Activated naive CD8-positive, alpha-beta T cell treated with anti-CD3 and anti-CD28 coated beads, Interleukin-2, amount 50 U/mL, for 24 hours (primary cell): ENCODE measurements at places on chromosomes 2 and 18.

DNA sequence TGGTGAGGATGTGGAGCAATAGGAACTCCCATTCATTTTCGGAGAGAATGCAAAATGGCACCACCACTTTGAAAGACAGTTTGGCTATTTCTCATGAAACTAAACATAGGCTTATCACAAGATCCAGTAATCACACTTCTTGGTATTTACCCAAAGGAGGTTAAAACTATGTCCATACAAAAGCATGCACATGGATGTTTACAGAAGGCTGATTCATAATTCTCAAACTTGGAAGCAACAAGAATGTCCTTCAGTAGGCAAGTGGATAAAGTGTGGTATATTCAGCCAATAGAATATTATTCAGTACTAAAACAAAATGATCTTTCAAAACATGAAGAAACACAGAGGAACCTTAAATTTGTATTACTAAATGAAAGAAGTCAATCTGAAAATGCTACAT, 440.6 kb downstream of the FBXO15 start:
- no peak for DNase-seq

GRCh38 chr18:44897816-44898215, 217.1 kb downstream of the SETBP1 start:
- no peak for DNase-seq

GRCh38 chr18:48540251-48541025, 1.6 kb downstream of the CTIF start:
- DNase-seq: peak; percentile 39

DNA sequence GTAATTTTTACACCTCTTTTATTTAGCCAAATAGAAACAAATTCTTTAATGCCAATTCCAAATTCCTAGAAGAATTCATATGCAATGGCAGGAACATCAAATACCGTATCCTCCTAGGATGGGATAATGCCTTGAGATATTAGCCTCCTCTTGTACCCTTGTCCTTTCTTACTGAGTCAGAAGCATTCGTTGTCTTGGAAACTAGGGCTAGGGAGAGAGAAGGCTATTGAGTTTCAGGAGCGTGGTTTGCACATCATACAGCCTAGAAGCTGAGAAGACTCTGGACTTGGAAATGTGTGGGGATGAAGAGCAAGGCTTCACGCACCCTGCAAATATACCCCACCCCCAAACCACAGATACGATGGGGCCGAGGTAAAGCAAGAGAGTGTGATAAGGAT, 300.7 kb downstream of the SP3 start:
- DNase-seq: no peak

DNA sequence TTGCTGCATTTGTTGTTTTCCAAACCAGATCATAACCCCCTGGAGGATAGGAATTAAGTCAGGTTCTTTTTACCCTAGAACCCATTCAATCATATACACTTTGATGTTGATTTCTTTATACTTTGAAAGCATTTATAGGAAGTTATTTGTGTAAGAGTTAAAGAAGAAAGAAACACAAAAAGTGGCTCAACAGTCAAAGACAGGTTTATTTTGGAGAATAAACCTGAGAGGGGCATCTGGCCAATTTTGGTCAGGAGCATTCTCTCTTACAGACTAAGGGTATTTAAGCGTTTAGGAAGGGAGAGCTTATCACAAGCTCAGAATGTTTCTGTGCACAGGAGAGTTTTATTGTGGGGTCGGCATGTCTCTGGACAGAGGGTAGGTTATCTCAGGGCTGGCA, 398.0 kb downstream of the SPAG16 start:
- no peak for DNase-seq

GRCh38 chr2:7880566-7880965, 801.3 kb upstream of the ID2 start:
- no peak for DNase-seq

GRCh38 chr2:100928235-100928634, 73.9 kb upstream of the RPL31 start:
- no peak for DNase-seq

DNA sequence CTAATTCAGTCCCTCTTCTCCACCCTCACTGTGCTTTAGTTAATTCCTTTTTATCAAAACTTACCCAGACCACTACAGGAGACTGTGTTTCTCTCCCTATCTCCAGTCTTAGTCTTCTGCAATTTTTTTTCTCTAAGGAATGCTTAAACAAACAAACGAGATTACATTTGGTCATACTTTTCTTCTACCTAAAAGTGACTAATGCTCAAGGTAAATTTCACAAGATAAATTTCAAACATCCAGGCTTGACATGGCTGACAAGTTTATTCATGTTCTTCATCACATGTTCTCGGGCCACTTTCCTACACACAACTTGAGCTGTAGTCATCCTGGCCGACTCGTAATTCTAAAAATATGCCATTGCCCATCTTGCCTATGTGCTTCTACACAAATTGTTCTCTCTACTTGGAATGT, 23.2 kb upstream of the ACSL3 start:
- no peak for DNase-seq

GRCh38 chr2:193331676-193332075, 1136.9 kb upstream of the TMEFF2 start:
- DNase-seq: no peak

DNA sequence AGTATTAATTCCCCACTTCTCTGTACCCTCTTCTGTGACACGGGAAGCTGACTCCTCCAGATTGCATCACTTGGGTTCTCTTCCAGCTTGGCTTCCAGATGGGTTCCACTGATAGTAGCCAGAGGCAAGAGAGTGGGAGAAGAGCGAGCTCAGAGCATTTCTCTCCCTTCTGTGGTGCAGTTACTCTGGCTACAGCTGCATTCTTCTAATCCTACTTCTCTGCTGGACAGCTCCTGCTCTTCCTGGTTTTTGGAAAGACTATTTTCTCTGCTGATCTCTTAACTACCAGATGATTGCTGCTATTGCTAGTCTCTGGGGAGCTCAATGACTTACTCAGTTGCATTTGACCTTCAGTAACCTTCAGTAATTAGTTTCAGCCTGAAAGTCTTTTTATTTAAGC, 187.5 kb upstream of the MAP2 start:
- DNase-seq: no peak

DNA sequence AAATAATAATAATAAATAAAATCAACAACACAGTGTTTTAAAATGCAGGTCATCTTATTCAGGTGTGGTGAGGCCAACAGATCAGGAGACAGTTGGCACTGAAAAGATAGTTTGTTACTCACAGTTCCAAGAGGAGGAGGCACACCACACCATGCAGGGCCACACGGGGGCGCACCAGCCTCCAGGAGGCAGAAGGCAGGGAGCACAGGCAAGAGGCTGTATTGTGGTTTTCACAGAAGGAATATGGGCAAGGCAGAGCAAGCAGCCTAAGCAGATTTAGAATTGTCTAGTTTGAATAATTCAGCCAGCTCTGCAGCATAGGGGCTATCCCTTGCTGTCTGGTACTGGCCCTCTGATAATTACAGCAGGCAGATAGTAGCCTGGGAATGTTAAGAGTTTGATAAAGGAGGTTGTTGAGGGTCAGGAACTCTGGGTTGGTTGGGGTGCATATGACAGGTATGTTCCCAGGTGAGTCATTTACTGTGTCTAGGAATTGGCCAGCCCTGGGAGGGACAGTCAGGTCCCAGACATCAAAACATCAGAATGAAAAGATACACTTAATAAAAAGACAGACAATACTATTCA, 31.3 kb downstream of the KIAA2012 start:
- DNase-seq: peak; percentile 66

DNA sequence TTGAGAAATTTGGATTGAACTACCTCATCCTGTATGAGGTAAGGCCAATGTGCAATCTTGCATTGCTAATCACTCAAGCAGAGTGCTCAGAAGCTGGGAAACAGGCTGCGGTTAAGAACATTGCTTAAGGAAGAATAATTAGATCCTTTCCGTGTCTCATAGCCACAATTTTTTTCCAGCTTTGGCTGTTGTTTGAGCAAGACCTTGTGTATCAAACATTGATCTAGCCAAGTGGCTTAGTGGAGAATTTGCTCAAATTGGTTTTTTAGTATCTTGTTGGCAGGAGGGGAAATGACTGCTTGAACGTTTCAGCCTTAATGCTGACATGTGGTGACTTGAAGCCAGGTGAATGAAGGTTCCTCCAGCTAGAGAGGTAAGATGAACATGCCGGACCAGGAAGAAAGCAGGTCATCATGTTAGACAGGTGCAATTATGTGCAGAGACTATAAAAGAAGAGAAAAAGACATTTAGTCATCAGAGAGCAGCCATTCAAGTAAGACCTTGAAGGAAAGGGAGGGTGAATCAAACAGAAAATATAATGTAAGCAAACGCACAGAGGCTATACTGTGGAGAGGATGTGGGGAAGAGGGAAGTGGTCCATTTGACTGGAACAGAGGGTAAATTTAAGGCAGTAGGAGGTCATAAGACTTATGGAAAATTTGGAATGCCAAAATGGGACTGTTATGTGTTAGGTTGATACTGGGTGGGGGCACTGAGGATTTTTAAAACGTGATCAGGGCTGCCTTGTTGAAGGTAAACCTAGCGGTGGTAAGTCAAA, 98.9 kb upstream of the CYP1B1 start:
- no peak for DNase-seq

- DNase-seq: no peak
Observed at GRCh38 chr18:9353596-9353995, 19.0 kb downstream of the TWSG1 start.
